ENCODE measurements at places on chromosomes 4 and X.

- DNase-seq = no peak
Observed at GRCh38 chr4:176319151-176319703, 539 bp upstream of the SPCS3 start.

DNA sequence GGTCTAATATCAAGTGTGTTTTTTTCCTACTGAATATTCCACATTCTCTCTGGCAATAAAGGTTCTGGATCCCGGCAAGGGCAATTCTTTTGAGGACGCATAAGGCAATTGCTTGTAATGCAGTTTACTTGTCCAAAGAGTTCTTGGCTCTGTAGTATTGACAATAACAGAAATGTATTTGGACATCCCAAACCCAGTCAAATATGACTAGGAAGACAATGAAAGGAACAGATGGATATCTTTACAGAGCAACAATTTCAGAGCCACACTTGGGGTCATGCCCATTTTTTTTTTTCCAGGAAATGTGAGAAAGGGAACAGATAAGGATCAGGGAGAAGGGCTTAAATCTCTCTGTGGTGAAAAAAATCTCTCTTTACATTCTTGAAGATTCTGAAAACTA lies 12.2 kb downstream of the GK2 start:
- DNase-seq = no peak

DNA sequence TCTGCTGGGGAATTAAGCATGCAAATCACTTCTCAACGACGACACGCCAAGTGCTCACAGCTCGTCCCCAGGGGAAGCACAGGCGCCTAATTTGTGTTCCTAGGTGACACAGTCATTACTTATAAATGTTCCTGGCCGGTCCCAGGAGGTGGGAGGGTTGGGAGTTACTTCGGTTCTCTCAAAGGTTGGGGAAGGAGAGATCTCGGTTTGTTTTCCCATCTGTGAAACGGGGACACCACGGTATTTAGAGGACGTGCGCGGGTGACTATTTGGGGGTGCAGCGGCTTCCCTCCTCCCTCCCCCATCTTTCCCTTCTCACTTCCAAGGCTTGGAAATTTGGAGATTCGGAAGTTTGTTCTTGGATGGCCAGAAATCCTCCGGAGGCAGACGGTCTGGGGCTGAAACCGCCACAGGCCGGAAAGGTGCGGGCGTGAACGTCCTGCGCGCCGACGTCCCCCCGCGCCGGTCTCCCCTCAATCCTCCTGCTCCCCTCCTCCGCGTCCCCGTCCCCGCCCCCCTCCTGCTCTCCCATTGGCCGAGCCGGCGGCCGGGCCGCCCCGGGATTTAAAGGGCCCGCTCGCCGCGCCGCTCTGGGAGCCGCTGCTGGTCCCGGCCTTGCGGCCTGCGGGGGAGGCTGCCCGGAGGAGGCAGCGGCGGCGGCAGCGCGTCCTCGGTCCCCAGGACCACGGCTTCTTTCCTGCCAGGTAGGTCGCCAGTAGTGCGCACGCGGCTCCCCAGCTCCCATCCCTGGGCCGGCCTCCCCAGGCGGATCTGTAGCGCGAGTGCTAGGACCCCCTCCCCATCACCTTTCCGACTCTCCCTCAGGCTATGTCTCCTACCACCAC lies at the start of gene PORCN:
Gene PORCN, plus strand, starts transcription at position 593 of the 845 bp plus-strand sequence. CDS start 829 bp downstream, outside the sequence.
- DNase-seq = peak; percentile 7

DNA sequence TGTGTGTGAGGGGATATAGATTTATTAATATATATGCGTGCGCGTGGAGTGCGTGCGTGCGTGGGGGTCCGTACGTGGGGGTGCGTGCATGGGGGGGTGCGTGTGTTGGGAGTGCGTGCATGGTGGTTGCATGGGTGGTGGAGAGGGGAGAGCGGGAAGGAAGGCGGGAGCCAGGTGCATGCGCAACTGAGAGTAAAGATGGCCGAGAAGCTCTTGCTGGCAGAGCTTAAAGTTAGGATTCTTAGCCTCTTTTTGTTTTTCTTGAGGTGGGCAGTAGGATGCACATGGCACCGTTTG lies 45.8 kb downstream of the TEX13B start:
- DNase-seq = no peak

- no peak for DNase-seq
Observed at GRCh38 chr4:150906987-150907633, 108.0 kb downstream of the LRBA start.

DNA sequence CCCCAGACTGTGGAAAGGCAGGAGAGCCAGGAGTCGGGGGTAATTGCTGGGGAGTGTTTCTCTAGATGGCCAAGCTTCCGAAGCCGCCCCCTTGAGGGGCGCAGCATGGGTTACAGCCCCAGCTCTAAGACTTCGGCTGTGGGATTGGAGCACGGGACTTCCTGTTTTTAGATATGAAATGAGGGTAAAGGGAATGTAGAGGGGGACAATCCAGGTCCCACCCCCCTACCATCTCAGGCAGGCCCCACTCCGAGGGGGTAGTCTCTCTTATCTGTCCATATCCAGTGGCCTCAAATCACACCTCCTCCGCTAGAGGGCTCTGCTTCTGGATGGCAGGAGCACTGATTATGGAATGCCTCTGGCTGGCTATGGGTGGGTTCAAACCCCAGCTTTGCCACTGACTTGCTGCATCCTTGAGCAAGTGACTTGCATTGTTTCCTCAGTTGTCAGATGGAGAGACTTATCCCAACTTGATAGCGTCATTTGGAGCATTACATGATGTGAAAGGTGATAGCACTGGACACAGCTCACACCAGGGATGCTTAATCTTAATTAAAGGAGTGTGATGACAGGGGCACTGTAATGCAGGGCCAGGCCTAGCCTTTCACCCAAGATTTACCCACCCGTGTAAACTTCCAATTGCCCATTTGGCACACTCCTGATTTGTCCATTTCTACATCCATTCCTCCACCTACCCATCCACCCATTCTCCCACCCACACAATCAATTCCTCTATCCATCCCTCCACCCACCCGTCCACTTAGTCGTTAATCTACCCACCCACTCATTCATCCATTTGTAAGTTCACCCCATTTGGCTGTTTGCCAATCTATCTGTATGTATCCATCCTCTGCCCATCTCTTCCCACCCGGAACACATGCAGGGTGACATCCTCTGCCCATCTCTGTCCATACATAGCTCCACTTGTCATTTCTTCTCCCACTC lies 848 bp upstream of the KCND1 start:
- DNase-seq = peak; percentile 13

DNA sequence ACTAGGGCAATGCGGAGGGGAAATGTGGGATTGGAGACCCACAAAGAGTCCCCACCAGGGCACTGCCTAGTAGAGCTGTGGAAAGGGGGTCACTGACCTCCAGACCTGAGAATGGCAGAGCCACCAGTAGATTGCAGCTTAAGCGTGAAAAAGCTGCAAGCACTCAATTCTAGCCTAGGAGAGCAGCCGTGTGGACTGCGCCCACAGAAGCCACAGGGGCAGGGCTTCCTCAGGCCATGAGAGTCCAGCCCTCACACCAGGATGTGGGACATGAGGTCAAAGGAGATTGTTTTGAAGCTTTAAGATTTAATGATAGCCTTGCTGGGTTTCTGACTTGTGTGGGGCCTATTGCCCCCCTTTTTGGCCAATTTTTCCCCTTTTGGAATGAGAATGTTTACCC lies 379.0 kb downstream of the INPP4B start:
- DNase-seq = no peak

DNA sequence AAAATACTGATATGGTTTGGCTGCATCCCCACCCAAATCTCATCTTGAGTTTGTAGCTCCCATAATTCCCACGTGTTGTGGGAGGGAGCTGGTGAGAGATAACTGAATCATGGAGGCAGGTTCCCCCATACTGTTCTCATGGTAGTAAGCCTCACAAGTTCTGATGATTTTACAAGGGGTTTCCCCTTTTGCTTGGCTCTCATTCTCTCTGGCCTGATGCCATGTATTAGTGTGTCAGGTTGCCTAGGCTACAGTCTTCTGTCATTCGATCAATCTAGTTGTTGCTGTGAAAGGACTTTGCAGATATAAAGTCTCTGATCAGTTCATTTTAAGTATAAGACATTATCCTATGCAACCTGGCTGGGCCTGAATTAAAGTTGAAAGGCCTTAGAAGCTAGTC lies 209.3 kb upstream of the MAOA start:
- DNase-seq = no peak

- DNase-seq = no peak
Observed at GRCh38 chrX:100379388-100379986, 30.6 kb downstream of the PCDH19 start.

GRCh38 chr4:111991797-111992196 lies 153.5 kb upstream of the FAM241A start:
- no peak for DNase-seq

DNA sequence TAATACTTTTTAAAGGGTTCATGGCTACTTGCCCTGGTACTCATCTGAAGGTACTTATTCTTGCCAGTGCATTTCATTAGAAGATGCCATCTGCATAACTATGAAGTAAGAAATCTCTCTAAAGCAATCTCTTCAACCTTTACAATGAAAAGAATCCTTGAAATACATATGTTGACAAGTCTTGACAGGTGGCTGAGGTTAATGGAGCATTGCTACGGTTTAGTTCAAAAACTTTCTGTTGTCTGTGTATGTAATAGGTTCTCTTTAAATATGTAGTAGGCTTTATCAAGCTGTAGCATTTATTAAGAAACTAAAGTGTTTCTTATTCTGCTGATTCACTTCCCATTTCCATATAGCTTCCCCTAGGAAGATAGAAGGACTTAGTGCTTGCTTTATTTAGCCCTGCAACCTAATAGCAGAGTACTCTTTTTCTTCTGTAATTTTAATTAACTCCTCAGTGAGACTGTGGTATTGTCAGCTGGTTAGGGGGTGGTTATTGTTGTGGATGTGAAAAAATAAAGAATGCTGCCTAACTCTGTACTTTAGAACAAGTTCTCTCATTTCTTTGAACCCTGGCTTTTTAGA lies 39.3 kb downstream of the SLAIN2 start:
- DNase-seq = no peak

DNA sequence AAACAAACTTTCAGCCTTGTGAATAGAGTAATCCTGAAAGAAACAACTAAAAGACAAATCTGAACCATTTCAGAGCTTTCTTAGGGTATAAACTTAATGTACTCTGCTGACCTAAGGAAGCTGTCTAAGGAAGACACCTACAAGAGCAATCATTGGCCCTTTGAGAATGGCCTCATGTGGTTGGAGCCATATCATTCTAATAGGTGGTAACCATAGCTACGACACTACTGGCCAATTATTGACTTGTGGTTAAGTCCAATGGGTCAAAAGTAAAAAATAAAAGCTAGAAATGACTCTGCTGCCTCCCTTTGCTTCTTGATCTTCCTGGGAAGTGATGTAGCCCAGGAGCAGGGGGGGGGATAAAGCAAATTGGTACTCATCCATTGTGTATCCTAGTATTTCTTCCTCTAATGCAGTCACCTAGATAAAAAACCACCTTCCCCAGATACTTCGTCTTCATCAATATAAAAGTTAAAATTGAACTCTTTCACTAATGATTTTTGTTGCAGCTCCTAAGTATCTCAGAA lies 547.0 kb downstream of the ARAP2 start:
- DNase-seq = no peak

DNA sequence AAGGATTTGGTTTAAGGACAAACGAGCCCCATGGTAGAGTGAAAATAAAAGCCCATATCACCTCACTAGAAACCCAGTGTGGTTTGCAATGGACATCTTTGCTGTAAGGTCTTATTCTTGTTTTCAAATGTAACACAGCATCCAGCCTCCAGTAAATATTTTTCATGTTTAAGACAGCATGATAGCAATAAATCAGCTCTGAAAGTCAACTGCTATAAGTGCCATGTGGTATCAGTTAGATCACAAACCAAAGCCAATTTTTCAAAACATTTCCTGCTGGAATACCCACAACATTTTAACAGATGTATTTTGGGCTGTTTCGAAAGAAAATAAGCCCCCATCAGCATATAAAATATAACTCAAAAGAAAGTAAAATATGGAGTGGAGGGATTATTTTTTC lies 24.0 kb upstream of the SCML1 start:
- DNase-seq = no peak

GRCh38 chrX:117973110-117973807 lies 143.4 kb downstream of the KLHL13 start:
- no peak for DNase-seq

DNA sequence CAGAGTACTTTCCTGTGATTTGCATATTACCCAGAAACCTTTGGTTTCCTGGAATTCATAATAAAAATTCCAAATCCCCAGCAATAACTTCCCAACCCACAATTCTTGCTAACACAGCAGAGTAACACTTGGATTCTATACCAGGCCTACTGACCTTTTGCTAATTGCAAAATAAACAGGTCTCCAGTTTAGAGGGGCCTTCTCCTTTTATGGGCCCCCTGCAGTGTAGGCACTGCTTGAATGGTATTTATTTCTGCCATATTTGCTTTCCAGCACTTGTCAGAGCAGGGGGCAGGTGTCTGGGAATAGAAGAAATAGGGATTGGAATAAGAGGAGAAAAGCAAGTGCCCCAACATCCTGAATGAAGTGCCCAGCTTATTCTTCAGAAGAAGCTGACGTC lies 25.3 kb upstream of the GPC3 start:
- DNase-seq = no peak

GRCh38 chr4:88419874-88420273 lies 37.0 kb upstream of the HERC5 start:
- DNase-seq = no peak

- DNase-seq = no peak
Observed at GRCh38 chrX:45524296-45524695, 323.6 kb upstream of the DIPK2B start.

- DNase-seq = no peak
Observed at GRCh38 chr4:6565691-6566390, 9.1 kb upstream of the MAN2B2 start.

- no peak for DNase-seq
Observed at GRCh38 chrX:1134156-1134555, 78.3 kb downstream of the CRLF2 start.

GRCh38 chrX:11759172-11759460 lies 1.1 kb downstream of the MSL3 start:
- DNase-seq = no peak
